Endothelial cell (in vitro differentiated cells): ENCODE measurements at places on chromosomes 7 and 10. TPM values are rescaled to one million over a fixed set of nuclear protein-coding genes. Genes with fewer than 3 reads are reported as not detected.
A peak's percentile ranks its signal among the peaks of the same experiment; 100 is the strongest.

The CALML5 gene
- total RNA-seq: not detected

DNA sequence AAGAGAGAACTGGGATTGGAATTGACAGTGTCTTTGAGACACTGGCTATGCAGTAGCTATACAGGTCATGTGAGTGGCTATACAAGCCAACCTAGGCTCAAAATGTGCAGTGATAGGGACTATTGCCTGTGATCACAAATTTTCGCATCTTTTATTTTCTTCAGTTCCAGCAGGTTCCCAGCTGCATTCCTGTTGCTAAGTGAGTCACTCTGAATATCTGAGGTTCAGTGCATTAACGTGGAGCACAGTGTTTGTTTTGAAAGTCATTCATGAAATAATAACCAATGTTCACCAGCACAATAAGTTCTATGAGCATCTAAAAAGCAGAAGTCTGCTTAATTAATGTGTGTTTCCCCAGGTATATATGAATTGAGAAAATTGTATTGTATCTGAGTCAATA is 1236.0 kb upstream of the CELF2 start:
- no peak for DNase-seq

- no peak for DNase-seq
These were observed 172.3 kb downstream of the CACNB2 start for GRCh38 chr10:18312374-18313139.

DNA sequence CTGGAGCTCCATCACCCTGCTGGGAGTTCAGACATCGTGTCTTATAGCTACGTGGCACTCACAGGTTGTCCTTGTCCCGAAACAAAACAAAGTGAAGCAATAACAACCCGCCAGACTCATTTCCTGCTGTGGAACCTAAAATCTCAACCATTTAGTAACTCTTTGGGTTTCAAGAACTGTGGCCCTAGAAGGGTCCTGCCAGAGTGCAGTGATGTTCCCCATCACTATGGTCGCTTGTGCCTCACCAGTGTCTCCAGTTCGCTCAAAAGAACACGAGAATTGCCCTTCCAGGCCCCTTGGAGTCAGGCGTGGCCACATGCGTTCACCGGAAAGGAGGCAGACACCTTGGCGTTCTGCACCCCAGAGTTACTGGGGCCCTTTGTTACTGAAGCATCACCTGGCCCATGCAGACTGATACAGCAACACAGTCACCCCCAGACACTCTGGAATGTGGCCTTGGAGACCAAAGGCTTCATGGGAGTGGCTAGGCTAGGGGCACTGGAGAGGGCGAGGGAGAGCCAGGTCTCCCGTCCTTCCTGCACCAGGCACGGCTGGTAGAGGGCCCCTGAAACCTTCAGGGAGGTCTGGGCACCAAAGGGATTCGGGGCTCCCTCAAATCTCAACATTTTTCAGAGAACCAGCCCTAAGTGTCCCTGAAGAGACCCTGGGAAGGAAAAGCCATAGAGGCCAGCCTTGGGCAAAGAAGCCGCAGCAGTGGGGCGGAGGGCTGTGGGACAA is 908 bp downstream of the CRYGN start:
- DNase-seq: no peak

The CADPS2 gene
- total RNA-seq: 27.8 TPM

The HTR5A gene
- total RNA-seq: 0.08 TPM

- DNase-seq: peak; percentile 63
These were observed 24.4 kb upstream of the ASAH2 start for GRCh38 chr10:50275650-50276235.

DNA sequence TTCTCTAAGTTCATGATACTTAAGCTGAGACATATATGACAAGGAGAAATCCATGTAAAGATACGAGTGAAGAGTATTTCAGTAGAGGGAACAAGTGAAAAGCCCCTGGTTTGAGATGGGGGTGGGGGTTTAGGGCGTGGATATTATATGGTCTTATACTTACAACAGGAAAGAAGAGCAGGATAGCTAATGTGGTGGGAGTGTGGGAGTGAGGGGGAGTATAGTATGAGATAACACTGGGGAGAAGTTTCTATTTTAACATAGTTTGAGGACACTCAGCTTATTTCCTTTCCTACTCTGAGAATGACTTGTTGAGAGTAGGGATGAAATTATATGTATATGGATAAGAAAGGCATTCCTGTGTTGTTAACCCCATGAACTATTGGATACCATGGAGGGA is 36.5 kb downstream of the MCU start:
- DNase-seq: no peak

- DNase-seq: no peak
These were observed 91.1 kb downstream of the TEX36 start for GRCh38 chr10:125591886-125592285.

The SCIN gene
- 8.2 TPM for total RNA-seq

GRCh38 chr10:116607336-116607735 is 13.4 kb upstream of the PNLIPRP2 start:
- no peak for DNase-seq

The ITPRID1 gene
- not detected for total RNA-seq

DNA sequence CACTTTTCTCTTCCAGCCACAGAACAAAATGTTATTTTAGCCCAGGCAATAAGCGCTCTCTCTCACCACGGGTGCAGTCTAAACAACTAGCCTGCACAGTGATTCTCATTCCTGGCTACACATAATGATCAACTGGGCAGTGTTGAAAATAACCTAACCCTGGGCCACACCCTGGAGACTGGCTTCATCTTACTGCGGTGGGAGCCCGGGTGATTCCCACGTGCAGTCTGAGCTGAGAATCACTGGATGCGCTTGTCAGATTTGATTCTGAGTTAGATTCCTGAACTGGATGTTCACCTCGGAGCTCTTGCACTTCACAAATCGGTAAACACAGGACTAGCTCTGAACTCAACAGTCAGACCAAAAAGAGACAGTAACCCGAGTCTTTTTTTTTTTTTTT is 14.9 kb downstream of the ZC3HAV1 start:
- no peak for DNase-seq

- no peak for DNase-seq
These were observed 27.7 kb upstream of the AP5Z1 start for GRCh38 chr7:4747746-4748145.

- no peak for DNase-seq
These were observed 315.0 kb upstream of the MEOX2 start for GRCh38 chr7:16001477-16001876.

DNA sequence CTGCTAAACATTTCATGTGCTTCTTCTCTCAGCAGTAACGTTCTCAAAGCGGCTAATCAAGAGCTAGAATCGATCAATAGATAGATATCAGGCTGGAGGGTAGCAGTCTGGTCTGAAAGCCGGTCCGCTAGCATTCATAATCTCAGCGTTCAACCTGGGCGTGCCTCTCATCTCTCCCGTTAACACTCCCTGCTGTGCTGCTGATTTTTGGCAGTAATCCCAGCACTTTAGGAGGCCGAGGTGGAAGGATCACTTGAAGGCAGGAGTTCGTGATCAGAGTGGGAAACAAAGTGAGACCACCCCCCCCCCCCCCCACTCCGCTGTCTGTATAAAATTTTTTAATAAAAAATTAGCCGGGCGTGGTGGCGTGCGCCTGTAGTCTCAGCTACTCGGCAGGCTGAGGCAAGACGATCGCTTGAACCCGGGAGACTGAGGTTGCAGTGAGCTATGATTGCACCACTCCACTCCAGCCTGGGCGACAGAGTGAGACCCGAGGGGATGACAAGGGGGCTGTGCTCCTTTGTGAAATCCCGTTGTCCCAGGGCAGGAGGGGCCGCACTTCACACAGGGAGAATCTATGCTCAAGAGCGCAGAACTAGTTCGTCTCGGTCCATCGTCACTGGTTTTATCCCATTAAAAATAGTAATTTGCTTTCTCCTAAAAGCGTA is 624 bp upstream of the CEP55 start:
- DNase-seq: peak; percentile 19

- peak; percentile 53 for DNase-seq
These were observed 1.0 kb upstream of the CBLL1 start for GRCh38 chr7:107742678-107743566.

The NEURL1 gene
- total RNA-seq: 0.69 TPM

The CTAGE8 gene
- total RNA-seq: 0.80 TPM

GRCh38 chr7:123797673-123798531 is 47.1 kb upstream of the HYAL4 start:
- DNase-seq: no peak

- no peak for DNase-seq
These were observed 94.0 kb upstream of the STEAP1B start for GRCh38 chr7:22594020-22594419.

The MGMT gene
- 25.9 TPM for total RNA-seq
